ENCODE measurements at places on chromosomes 2 and 18. TPM values are rescaled to one million over a fixed set of nuclear protein-coding genes. Genes with fewer than 3 reads are reported as not detected.

- no peak overlapping the region for H3K27ac ChIP-seq
- no peaks in the 10 kb centered on the region for H3K36me3 ChIP-seq
- H3K4me1 ChIP-seq, result no peaks in the 10 kb centered on the region
- DNase-seq, result no peak
Observed at GRCh38 chr18:6666012-6666685, 63.4 kb upstream of the ARHGAP28 start.

DNA sequence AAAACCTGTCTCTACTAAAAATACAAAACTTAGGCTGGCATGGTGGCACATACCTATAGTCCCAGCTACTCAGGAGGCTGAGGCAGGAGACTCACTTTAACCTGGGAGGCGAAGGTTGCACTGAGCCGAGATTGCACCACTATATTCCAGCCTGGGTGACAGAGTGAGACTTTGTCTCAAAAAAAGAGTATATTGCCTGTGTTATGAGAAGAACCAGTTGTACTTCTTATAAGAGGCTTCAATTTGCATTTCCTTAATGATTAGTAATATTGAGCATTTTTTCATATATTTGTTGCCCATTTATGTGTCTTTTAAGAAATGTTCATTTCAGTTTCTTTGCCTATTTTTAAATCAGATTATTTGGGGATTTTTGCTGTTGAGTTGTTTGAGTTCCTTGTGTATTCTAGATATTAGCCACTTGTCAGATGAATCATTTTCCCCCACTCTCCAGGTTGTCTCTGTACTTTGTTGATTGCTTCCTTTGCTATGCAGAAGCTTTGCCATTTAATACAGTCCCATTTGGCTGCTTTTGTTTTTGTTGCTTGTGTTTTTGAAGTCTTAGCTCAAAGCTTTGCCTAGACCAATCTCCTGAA, 75.8 kb upstream of the LRPPRC start:
- H3K4me1 ChIP-seq, result no peaks in the 10 kb centered on the region
- DNase-seq, result no peak
- H3K27me3 ChIP-seq, result no peaks in the 10 kb centered on the region
- H3K36me3 ChIP-seq, result no peaks in the 10 kb centered on the region
- H3K4me3 ChIP-seq, result no peak overlapping the region

DNA sequence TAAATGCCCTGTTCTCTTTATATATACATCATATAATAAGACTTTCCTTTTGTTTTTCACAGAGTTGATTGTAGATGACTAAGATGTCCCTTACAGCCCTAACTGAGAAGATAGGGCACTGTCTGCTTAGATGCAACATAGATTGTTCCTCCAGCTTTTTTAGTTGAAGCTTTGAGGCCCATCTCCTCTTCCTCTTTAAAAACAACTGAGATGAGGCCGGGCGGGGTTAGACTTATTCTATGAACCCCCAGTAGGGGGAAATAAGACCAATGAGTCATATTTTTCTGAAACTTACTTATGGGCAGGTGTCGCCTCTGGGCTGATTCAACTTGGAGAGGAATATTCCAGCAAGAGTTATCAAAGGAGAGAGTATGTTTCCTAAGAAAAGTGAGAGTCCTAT, 84.6 kb downstream of the FBXO15 start:
- no peaks in the 10 kb centered on the region for H3K4me1 ChIP-seq
- no peaks in the 10 kb centered on the region for H3K36me3 ChIP-seq
- no peak overlapping the region for H3K4me3 ChIP-seq
- H3K27me3 ChIP-seq, result no peaks in the 10 kb centered on the region
- DNase-seq, result no peak

GRCh38 chr2:26578581-26578980, 62.6 kb downstream of the CIB4 start:
- no peak for DNase-seq
- H3K4me3 ChIP-seq, result no peak overlapping the region
- no peaks in the 10 kb centered on the region for H3K27me3 ChIP-seq
- no peaks in the 10 kb centered on the region for H3K4me1 ChIP-seq

- H3K27ac ChIP-seq, result no peak overlapping the region
- no peaks in the 10 kb centered on the region for H3K36me3 ChIP-seq
- H3K4me3 ChIP-seq, result no peak overlapping the region
- DNase-seq, result no peak
- H3K27me3 ChIP-seq, result no peaks in the 10 kb centered on the region
- H3K4me1 ChIP-seq, result no peaks in the 10 kb centered on the region
Observed at GRCh38 chr2:82795446-82795845, 1663.6 kb downstream of the SUCLG1 start.

GRCh38 chr2:191128172-191128910, 22.5 kb downstream of the STAT4 start:
- no peak overlapping the region for H3K4me3 ChIP-seq
- no peaks in the 10 kb centered on the region for H3K4me1 ChIP-seq
- H3K27me3 ChIP-seq, result no peaks in the 10 kb centered on the region
- no peak overlapping the region for H3K27ac ChIP-seq
- DNase-seq, result no peak
- H3K36me3 ChIP-seq, result no peaks in the 10 kb centered on the region

GRCh38 chr18:11163665-11164064, 14.3 kb upstream of the PIEZO2 start:
- H3K27me3 ChIP-seq, result no peaks in the 10 kb centered on the region
- H3K4me3 ChIP-seq, result no peak overlapping the region
- H3K36me3 ChIP-seq, result no peaks in the 10 kb centered on the region
- H3K27ac ChIP-seq, result no peak overlapping the region

DNA sequence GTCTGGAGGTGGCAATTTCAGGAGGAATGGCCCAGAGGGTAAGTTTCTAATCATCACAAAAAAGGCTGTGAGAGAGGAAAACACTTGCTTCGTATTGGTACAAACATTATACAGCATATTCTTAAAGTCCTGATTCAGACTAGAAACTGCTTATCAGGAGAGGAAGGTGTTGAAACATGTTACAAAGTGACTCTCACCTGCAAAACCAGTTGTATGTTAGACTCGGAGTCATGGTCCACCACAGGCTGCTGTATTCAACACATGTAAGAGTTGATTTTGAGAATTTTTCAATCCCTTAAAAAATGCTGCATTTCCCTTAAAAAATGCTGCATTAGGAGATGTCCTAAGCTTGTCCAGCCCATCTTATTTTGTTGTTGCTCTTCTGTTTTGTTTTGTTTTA, 61.5 kb downstream of the MBP start:
- H3K27ac ChIP-seq, result peak overlapping the region; percentile 5
- no peaks in the 10 kb centered on the region for H3K27me3 ChIP-seq
- H3K4me1 ChIP-seq, result peaks cover 25% of the 10 kb centered on the region
- H3K4me3 ChIP-seq, result no peak overlapping the region
- H3K36me3 ChIP-seq, result no peaks in the 10 kb centered on the region

GKN1 gene
- not detected for total RNA-seq

ROCK2 gene
- 33.7 TPM for total RNA-seq

MAPK4 gene
- total RNA-seq, result 13.3 TPM

TBR1 gene
- 2.4 TPM for total RNA-seq

KRCC1 gene
- 15.4 TPM for total RNA-seq

All from testis (tissue), 5 donors.